ENCODE measurements at places on chromosomes 7 and 10. TPM values are rescaled to one million over a fixed set of nuclear protein-coding genes. Genes with fewer than 3 reads are reported as not detected.

SFRP5 gene
- not detected for total RNA-seq

PNLIPRP2 gene
- total RNA-seq = not detected

UPK3BL1 gene
- 13.8 TPM for total RNA-seq

ACSL5 gene
- total RNA-seq = 8.0 TPM

MSMB gene
- not detected for total RNA-seq

- DNase-seq = peak; percentile 84
These were observed 615 bp downstream of the ARHGAP12 start for GRCh38 chr10:31927884-31928548.

DNA sequence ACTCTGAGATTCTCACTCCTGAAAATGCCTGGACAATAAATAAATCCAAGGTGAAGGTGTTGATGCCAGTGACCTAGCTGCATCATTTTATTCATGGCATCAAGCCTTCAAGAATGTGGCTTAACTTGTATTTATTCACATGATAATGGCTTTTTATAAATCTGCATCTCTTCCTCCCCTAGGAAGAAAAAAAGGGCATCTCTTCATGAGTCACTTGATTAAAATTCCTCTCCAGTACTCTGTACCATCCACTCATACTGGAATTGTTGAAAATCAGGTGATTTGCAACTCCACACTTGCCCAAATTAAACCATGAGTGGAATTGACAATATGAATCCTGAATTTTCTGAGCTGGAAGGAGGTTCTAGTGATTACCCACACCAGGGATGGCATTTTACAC lies 30.2 kb downstream of the PTPRE start:
- no peak for DNase-seq

GRCh38 chr10:24952143-24952706 lies at the start of gene PRTFDC1:
Gene PRTFDC1 (minus strand): TSS chr10:24952606. CDS start chr10:24952575, 31 bp downstream.
- peak; percentile 87 for DNase-seq

GRCh38 chr10:74432841-74433594 lies 282.0 kb downstream of the ADK start:
- DNase-seq = peak; percentile 1

GRCh38 chr10:4382811-4383210 lies 443.2 kb upstream of the AKR1E2 start:
- no peak for DNase-seq

- DNase-seq = no peak
These were observed 84.5 kb downstream of the AOAH start for GRCh38 chr7:36639826-36640225.

DNA sequence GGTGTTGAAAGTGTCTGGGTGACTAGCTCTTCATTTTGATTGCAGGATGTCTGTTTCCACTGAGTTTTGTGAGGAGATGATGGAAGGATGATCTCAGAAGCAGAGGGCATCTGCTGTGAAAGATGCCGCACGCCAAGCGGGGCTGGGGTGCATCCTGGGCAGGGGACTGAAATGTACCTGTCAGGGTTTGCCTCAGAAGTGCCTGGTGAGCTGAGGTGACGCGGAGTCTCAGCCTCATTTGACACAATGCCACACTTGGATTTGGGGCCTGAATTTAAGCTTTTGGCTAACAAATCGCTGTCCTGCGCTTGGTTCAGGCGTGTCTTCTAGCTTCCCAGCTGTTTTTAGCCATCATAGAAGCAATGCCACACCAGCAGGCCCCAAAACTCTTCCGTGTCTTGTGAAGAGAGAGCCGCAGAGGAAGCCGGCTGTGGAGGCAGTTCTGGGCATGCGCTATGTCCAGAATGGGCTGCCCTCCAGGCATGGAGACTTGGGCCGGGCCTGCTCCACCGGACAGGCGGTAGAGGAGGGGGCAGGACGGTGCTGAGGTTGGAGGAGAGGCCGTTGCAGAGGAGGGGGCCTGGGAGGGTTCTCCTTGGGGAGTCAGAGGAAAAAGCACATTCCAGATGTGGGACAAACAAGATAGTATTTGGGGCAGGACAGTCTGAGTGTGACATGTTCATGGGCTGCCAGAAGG lies 31.2 kb downstream of the WDR86 start:
- peak; percentile 44 for DNase-seq

- DNase-seq = no peak
These were observed 18.0 kb downstream of the FKBP6 start for GRCh38 chr7:73345951-73346350.

- peak; percentile 31 for DNase-seq
These were observed 83.0 kb downstream of the C1GALT1 start for GRCh38 chr7:7265081-7266075.

- no peak for DNase-seq
These were observed 609.6 kb downstream of the PARD3 start for GRCh38 chr10:34205452-34205851.

- DNase-seq = peak; percentile 91
These were observed 47.6 kb downstream of the GTF2IRD1 start for GRCh38 chr7:74501298-74501697.
